Activated CD4-positive, CD25-positive, alpha-beta regulatory T cell treated with anti-CD3 and anti-CD28 coated beads, Interleukin-2, amount 50 U/mL, for 72 hours (primary cell): ENCODE measurements at places on chromosomes 12 and 14.
A peak's percentile ranks its signal among the peaks of the same experiment; 100 is the strongest.

DNA sequence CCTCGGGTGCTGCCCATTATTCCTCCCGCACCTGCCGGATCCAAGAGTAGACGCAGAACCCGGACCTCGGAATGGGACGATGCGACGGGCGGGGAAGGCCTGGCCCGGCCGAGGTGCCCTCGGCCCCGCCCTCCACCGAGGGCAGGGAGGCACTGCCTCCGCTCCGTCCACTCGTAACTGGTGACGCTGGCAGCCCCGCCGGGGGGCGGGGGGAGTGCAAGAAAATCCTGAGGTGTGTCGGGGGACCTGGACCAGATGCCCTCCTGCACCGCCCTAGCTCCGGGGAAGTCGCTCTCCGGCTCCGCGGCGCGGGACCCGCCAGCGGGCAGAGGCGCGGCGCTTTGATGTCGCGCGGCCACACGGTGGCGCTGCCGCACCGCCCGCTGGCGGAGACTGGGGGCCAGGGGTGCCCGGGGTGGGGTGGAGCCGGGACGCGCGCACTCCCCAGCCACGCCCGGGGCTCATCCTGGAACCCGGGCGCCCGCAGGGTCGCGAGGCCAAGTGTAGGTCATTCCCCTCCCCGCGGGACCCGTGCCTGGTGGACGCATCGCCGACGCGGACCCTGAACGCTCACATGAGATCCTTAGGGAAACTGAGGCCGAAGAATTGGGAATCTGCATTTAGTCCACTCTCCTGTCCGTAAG lies 202.8 kb downstream of the TTC8 start:
- DNase-seq: peak; percentile 72

DNA sequence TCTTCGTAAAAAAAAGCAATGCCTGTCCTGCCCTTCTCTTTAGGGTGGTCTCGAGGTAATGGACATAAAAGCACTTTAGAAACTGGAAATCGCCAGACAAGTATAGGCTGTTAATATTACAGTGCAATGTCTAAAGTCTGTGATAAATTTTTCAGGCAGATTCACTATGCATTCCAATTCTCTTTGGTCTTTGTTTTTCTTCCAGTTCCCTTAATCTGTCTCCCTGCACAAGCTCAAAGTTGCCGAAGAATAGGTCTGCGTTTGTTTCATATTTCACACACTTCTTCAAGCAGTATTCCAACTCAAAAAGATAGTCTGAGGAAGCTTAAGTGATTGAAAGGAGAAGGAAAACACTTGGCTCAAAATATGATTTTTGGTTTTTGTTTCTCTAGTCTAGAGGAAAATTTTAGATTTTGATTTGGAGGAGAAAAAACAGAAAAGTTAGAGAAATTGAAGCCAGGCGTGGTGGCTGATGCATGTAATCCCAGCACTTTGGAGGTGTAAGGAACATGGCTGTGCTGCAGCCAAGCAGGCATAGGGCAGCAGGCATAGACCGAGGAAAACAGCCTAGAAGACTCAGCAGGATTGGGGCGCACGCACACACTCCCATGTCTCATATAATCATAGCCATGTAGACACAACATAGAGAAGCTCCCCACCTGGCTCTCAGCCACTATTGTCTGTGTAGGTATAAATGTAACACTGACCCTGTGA lies 96.2 kb upstream of the TMPO start:
- DNase-seq: no peak

GRCh38 chr14:104563191-104563741 lies 16.3 kb upstream of the C14orf180 start:
- DNase-seq: no peak

- DNase-seq: no peak
These were observed 13.6 kb downstream of the TULP3 start for GRCh38 chr12:2904260-2904659.

DNA sequence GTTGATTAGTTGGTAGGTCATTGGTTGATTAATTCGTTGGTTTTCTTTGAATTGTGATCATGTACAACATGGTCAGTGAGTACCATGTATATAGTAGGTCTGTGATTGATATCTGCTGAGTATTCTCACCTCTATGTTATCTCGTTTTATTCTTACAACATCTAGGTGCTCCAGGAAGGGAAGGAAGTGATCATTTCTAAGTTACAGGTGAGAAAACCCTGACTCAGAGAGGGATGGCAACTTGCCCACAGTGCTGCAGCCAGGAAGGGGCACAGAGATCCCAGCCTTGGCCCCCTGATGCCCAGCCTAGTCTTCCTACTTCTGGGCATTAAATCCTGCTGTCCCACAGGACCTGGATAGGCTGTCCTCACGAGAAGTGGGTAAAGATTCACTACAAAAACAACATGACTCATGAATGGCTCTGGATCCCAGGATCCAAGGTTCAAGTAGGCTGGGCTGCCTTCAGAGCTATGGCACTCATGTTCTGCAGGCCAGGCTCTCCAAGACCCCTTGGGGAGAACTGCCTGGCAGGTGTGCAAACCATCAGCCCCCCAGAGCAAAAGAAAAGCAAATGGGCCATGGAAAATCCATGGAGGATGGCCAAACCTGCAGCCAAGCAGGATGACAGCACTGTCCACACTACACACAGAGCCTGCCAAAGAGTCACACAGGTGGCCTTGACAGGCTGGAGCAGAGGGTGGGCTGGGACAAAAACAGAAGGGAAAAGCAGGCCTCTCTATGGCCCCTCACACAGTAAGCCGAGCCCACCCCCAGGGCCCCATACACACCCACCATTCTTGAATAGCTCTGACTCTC lies 146.2 kb downstream of the BCL11B start:
- DNase-seq: no peak

GRCh38 chr12:28216016-28216415 lies 25.8 kb downstream of the CCDC91 start:
- no peak for DNase-seq

GRCh38 chr14:61498303-61498702 lies 176.9 kb downstream of the PRKCH start:
- no peak for DNase-seq

GRCh38 chr12:119415714-119416113 lies 81.2 kb downstream of the CCDC60 start:
- no peak for DNase-seq

DNA sequence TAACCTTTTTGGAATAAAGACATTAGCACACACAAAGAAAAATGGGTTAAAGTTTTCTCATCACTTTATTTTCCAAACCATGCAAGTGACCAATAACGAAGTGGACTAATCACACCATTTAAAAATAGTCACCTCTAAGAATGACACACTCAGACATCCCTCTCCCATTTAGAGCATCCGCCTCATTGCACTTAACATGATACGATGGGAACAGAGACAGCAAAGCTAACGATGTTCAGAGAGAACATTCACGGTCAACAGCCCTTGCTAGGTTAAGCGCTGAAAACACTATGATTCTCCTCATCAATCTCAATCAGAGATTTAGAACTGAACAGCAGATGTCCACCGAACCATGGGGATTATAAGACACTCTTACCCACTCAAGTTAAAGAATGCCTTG lies 35.8 kb downstream of the NIN start:
- no peak for DNase-seq

- no peak for DNase-seq
These were observed 425.0 kb downstream of the SNAPC1 start for GRCh38 chr14:62187265-62187664.

DNA sequence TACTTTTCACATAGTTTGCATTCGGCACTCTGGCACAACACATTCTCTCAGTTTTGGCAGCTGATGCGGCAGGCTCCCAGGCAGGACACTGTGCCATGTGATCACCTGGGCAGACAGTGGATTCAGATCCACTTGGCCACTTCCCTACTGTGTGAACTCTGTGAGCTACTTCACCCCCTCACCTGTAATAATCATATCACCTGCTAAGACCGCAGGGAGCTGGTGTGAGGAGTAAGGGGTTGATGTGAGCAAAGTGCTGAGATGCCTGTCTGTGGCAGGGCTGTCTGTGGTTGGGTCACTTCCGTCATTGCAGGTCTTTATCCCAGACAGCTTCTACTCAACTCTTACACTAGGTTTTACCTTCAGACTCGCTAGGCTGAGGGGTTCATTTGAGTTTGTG lies 50.4 kb upstream of the AMN start:
- DNase-seq: no peak

- no peak for DNase-seq
These were observed 718.3 kb downstream of the RERGL start for GRCh38 chr12:17371491-17372215.

GRCh38 chr12:65123435-65124063 lies 2.4 kb upstream of the WIF1 start:
- DNase-seq: no peak

DNA sequence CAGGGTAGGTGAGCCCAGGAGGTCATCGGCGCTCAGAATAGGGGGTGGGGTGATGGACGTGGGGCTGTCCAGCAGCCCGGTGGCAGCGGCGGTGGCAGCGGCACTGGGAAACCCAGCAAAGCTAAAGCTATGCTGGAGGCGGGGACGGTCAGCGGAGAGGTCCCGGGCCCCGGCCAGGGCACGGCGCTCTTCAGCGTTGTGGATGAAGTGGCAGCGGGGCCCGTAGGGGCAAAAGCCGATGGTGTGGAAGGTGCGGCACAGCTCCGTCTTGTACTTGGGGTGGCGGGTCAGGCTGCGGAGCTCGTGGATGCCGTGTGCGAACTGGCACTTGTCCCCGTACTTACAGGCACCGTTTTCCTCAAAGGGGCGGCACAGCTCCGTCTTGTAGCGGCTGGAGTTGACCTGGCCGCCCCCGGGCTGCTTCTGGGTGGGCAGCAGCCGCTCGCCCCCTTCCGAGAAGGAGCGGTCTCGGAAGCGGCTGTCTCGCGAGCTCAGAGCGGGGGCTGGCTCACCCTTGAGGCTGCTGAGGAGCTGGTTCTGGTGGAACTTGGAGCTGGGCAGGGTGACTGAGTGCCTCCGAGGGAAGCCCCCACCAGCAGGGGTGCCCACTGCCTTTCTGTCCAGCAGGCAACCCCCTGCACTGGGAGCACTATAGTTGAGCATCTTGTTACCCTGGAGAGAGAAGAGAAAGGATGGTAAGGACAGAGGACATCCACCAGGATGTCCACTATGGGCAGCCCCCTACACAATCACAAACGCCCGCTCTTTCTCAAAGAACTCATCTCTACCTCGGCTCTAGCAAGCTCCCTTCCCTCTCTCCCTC lies 2.8 kb downstream of the ZFP36L1 start:
- no peak for DNase-seq

GRCh38 chr12:2862876-2863275 lies 6.0 kb upstream of the TEX52 start:
- DNase-seq: no peak

DNA sequence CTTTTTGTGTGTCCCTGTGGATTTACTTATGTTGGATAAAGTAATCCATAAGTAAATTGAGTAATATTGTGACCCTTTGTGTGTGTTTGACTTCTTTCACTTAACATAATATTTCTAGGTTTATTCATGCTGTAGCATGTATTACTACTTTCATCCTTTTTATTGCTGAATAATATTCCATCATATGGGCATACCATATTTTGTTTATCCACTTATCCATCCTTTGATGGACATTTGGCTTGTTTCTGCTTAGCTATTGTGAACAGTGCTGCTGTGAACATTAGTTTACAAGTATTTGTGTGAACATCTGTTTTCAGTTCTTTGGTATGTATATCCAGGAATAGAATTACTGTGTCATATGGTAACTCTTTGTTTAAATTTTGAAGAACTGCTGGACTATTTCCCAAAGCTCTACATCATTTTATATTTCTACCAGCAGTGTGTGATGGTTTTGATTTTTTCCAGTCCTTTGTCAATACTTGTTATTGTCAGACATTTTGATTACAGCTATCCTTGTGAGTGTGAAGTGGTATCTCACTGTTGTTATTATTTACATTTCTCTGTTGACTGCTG lies 25.2 kb downstream of the G2E3 start:
- no peak for DNase-seq
